ENCODE measurements at places on chromosomes 7 and 10. TPM values are rescaled to one million over a fixed set of nuclear protein-coding genes. Genes with fewer than 3 reads are reported as not detected.

The INSYN2A gene
- polyA plus RNA-seq = 0.02 TPM

The AKR1C8 gene
- not detected for polyA plus RNA-seq

The LIPK gene
- polyA plus RNA-seq = not detected

The TEX36 gene
- polyA plus RNA-seq = not detected

The CEP55 gene
- polyA plus RNA-seq = 0.30 TPM

The LLCFC1 gene
- not detected for polyA plus RNA-seq

The ASL gene
- 63.2 TPM for polyA plus RNA-seq

The PRKCQ gene
- polyA plus RNA-seq = 1.6 TPM

The SEC61A2 gene
- polyA plus RNA-seq = 6.4 TPM

The HEPACAM2 gene
- 4.9 TPM for polyA plus RNA-seq

The CNPY1 gene
- not detected for polyA plus RNA-seq

The LGI1 gene
- polyA plus RNA-seq = 0.99 TPM

The GNGT1 gene
- polyA plus RNA-seq = not detected

The GPR15LG gene
- 0.23 TPM for polyA plus RNA-seq

The NPC1L1 gene
- polyA plus RNA-seq = 0.61 TPM

The ACTL6B gene
- 7.7 TPM for polyA plus RNA-seq

The SFTPA1 gene
- 1.2 TPM for polyA plus RNA-seq

The LIPJ gene
- polyA plus RNA-seq = 0.53 TPM

The TCTN3 gene
- 8.1 TPM for polyA plus RNA-seq

The CDNF gene
- polyA plus RNA-seq = 4.2 TPM

The CYP3A7 gene
- 0.23 TPM for polyA plus RNA-seq

The OR9A2 gene
- polyA plus RNA-seq = not detected

The RAB19 gene
- 1.8 TPM for polyA plus RNA-seq

The ZCCHC24 gene
- polyA plus RNA-seq = 10.4 TPM

The CCDC172 gene
- not detected for polyA plus RNA-seq

The SPDYE1 gene
- polyA plus RNA-seq = not detected

The NYAP1 gene
- polyA plus RNA-seq = 4.8 TPM

The GNAT3 gene
- polyA plus RNA-seq = not detected

The PRRT4 gene
- 0.61 TPM for polyA plus RNA-seq

The ITIH2 gene
- not detected for polyA plus RNA-seq

The MPP7 gene
- 2.8 TPM for polyA plus RNA-seq

The SEMA3C gene
- polyA plus RNA-seq = 0.61 TPM
